ENCODE measurements at places on chromosomes 12 and 14. TPM values are rescaled to one million over a fixed set of nuclear protein-coding genes. Genes with fewer than 3 reads are reported as not detected.

SMAGP gene
- total RNA-seq, result 9.4 TPM

PGF gene
- 20.3 TPM for total RNA-seq

PRKD1 gene
- 0.22 TPM for total RNA-seq

MYO1H gene
- not detected for total RNA-seq

NPFF gene
- 0.51 TPM for total RNA-seq

KRT5 gene
- total RNA-seq, result not detected

RNASE1 gene
- not detected for total RNA-seq

EIF5 gene
- total RNA-seq, result 333 TPM

ZFHX2 gene
- total RNA-seq, result 0.49 TPM

ANKRD13A gene
- total RNA-seq, result 40.7 TPM

NEMP1 gene
- 8.3 TPM for total RNA-seq

- peak; percentile 68 for DNase-seq
Measured at GRCh38 chr14:68607081-68607866, 185.6 kb downstream of the ZFP36L1 start.

DNA sequence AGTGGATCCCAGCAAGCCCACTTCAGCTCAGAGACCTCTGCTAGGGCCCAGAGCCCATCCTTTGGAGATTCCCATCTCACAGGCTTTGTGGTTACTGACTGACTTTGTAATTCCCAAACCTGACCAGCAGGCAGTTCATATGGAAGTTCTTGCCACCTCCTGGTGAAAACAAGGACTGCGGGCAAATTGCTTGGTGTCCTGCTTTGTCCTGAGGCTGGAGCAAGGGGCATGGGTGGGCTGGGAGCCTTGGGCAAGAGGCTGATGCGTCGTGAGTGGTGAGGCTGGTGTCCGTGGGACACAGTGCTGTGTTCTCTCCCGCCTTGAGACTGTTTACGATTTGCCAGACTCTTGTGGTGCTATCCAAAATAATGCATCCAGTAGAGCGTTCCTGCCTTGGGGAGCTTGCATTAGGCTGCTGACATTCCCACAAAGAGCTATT lies 91.0 kb downstream of the LRRC74A start:
- peak; percentile 80 for DNase-seq

DNA sequence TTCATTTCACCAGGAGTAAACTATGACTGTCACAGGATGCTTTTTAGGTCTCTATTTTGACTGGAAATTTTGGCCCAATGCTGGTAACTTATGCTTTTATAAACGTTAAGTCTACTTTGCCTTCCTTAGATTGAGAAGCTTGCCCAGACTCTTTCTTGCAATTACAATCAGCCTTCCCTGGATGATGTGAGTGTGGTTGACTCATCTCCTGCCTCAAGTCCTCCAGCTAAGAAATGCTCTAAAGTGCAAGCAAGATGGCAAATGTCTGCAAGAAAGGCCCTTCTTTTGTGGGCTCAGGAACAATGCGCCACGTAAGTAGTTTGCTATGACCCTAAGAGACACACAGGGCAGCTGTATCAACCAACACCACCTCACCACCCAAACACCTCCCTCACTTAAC lies 96.9 kb downstream of the SYNE2 start:
- DNase-seq, result no peak

GRCh38 chr12:56229916-56230431 lies at the start of gene SLC39A5:
TSS of gene SLC39A5 (plus strand) at chr12:56230051. CDS start at chr12:56231275, 1,224 bp downstream.
- DNase-seq, result no peak

DNA sequence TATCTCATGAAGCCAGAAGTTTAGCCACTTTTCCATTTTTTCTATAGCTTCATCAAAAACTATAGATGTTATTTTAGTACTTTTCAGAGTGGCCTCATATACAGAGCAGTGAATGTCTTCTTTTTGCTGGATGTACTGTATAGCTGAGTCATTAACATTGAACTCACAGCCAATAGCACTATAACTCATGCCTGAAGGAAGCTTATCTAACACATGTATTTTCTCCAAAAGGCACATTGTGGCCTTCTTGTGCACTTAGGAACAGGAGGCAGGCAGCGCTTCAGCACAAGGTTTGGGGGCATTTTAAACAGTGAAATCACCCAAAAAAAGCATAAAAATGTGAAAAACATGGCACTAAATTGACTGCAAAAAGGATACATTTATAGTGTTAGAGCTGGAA lies 336.8 kb upstream of the TMTC1 start:
- no peak for DNase-seq

GRCh38 chr14:63383776-63384367 lies 65.1 kb upstream of the GPHB5 start:
- no peak for DNase-seq

DNA sequence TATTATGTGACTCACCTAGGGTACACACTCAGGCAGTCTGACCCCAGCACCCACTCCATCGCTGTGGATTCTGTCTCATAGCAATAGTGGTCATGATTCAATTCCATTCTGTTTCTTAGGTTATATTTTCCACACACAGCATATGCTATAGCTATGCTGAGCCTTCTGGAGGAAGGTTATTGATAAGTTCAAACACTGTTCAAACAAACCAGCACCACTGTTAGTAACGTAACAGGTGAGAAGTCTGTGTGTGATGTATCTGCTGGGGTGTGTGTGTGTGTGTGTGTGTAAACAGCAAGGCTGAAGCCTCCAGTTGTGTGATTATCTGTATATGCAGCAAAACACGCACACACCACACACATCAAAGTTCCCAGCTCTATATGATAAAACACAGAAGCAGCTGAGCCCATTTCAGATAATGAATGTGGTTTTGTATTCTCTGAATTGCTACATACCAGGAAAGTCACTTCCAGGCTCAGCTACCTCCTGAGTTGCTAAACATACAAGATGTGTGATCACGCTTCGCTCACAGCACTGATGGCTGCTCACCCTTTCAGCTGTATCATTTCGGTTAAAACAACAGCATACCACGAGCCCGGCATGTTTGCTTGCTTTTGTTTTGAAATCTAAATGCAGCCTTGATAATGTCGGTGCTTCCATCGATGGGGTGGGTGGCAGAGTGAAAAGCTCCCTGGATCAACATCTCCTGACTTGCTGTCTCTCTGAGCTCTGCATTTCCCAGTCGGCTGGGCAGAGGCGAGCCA lies 6.8 kb upstream of the SYNE3 start:
- peak; percentile 95 for DNase-seq

DNA sequence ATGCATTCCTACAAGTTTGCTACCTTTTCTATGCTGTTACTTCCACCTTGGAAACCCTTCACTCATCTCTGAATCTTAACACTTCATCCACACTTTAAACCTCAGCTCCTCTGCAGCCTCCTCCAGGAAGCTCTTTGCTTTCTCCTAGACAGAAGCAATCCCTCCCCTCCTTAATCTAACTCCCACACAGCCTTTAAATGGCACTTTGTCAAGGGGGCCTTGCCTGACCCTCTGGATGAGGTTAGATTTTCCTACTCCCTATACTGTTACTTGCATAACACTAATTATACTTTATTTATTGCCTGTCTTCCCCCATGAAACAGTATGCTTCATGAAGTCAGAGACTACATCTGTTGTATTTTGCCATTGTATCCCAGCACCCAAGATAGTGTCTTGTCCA lies 394.6 kb downstream of the MED13L start:
- DNase-seq, result no peak

GRCh38 chr14:76696791-76697190 lies 64.5 kb upstream of the VASH1 start:
- DNase-seq, result no peak

GRCh38 chr12:121456551-121456950 lies 56.6 kb downstream of the RNF34 start:
- DNase-seq, result no peak

GRCh38 chr14:60722357-60723115 lies 1.6 kb downstream of the SIX4 start:
- DNase-seq, result peak; percentile 89

DNA sequence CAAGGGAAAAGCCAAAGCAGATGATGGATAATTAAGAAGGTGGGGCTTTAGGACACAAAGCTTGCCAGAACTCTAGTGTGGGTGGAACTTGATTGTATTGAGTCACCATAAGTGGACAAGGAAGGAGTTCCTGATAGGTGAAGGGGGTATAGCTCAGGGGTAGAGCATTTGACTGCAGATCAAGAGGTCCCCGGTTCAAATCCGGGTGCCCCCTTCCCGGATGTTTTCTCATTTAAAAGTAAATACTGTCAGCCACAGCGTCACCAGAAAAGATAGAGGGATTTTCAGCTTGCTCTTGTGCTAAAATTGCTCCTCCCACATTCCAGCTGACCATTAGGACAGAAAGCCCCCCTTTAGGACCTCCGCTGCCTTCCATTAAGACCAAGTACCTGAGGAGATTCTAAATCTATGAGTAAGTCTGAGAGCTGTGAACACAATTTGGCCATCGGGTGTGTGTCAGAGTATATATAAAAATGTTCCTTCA lies 36.6 kb downstream of the DCAF4 start:
- peak; percentile 48 for DNase-seq

DNA sequence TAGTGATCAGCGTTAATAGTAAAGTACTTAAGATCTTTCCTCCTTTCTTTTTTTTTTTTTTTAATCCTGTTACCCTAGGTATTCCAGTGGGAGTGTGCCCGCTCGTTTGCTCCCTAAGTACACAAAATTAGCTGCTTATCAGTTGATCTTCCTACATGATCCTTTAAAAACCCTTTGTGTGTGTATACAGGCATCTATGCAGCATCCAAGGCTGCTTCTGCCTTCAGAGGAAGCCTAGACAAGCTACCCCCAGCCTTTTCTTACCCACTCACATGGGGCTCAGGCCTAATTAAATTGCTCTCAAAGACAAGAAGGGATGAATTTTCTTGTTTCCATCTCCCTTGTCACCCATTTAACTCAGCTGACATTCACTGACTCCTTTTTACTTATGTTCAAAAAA lies 343.4 kb upstream of the LMO3 start:
- DNase-seq, result no peak

DNA sequence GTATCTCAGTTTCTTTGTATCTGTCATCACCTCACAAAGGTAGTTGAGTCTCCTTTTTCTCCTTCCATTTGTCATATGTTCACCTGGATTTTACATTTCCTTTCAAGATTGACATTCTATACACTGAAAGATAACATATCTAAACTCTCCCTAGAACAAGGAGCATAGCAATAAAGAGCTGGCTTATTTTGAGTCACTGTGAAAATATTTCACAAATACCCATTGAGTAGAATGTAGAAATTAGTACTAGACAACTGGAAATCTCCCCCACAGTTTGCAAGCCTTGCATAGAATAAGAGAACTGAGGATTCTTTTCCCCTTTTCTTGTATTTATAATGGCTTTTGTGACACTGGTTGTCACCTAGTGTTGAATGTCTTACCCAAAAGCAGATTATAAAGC lies 111.2 kb downstream of the KICS2 start:
- DNase-seq, result no peak

DNA sequence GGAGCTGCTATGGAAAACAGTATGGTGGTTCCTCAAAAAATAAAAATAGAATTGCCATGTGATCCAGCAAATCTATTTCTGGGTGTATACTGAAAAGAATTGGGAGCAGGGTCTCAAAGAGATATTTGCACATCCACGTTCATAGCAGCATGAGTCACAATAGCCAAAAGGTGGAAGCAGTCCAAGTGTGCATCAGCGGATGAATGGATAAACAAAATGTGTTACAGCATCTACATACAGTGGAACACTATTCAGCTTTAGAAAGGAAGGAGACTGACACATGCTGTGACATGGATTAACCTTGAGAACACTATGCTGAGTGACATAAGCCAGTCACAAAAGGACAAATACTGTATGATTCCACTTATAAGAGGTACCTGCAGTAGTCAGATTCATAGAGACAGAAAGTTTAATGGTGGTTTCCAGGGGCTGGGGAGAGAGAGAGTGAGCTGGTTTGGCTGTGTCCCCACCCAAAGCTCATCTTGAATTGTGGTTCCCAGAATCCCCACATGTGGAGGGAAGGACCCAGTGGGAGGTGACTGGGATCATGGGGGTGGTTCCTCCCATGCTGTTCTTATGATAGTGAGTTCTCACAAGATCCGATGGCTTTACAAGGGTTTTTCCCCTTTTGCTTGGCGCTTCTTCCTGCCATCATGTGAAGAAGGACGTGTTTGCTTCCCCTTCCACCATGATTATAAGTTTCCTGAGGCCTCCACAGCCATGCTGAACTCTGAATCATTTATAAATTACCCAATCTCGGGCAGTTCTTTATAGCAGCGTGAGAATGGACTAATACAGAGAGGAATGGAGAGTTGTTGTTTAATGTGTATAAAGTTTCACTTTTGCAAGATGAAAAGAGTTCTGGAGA lies 17.6 kb upstream of the TBC1D30 start:
- DNase-seq, result no peak

DNA sequence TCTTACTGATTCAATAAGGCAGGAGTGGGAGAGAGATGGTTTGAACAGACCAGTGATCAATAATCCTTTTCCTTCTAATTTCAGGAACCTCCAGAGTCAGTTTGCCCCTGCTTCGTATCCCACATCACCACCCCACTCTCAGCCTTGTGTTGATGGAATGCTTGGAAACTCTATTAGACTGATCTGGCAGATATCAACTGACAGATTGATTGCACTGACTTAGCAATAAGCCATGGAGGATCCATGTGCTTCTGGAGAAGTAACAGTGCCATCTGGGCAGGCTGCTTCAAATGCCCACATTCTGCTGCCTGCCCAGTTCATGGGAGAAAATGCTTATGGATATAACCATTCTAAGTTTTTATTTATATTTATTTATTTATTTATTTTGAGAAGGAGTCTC lies 218.0 kb downstream of the SLC2A13 start:
- no peak for DNase-seq

GRCh38 chr12:109461846-109462756 lies 15.0 kb downstream of the KCTD10 start:
- peak; percentile 43 for DNase-seq

GRCh38 chr12:100279607-100280244 lies 12.7 kb downstream of the SCYL2 start:
- peak; percentile 22 for DNase-seq

GRCh38 chr12:51792417-51792816 lies 56.1 kb downstream of the FIGNL2 start:
- DNase-seq, result no peak

GRCh38 chr12:79848339-79848738 lies 86.6 kb downstream of the PPP1R12A start:
- DNase-seq, result no peak

DNA sequence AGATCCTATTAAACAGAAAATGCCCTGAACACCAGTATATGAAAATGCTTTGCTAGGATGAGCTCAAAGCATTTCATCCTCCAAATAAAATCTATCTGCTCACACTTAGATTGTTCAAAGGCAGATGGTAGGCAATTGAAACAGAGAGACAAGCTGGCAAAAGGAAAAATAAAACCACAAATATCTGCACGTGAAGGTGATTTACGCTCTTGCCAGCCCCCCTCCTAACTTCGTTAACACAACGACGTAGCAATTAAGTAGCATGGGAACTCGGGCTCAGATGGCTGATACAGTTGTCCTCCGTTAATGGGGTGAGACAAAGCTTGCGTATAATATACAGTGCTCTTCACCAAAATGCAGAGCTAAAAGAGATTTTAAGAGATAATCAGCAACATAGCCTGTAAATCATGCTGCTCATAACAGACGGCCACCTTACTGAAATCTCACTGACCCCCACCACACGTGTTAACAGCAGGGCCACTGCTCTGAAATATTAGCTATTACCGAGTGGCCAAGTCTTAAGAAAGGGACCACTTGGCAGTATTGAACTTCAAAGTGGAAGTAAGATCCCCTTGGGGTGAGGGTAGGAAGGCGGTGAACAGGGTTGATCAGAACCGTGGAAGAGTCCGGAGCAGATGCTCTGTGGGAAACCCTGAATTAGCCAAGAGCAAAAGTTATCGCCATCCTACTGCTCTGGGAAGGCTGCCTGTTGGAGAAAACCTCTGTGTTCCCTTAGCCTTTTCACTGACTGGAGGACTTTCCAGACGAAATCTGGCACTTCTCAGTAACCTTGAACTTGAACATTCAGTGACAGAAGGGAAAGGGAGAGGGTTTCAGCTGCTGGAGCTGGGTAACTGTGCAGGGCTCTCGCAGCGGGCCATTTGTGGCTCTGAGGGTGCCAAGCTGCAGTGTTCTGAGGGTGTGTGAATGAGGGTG lies 23.1 kb downstream of the ETV6 start:
- DNase-seq, result no peak

Measured in HepG2 (cell line).